ENCODE measurements at places on chromosomes 7 and 10.
A peak's percentile ranks its signal among the peaks of the same experiment; 100 is the strongest.

DNA sequence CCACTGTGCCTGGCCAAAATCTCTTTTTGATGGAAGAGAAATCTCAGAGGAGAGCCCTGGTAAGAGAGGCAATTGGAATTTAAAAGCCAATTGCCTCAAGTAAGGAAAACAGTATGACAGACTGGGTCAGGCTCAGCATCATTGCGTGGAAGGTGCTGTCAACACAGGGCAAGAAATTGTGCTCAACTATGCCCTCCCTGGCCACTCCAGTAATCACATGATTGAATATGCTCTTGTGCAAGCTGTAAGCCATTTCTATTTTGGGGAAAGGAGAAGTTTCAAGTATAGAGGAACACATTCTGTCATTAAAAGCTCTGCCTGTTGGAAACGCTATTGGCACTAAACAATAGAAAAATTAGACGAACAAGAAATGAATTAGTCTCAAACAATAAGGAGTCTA is 1127.7 kb downstream of the REEP3 start:
- no peak for DNase-seq

- no peak for DNase-seq
Measured at GRCh38 chr10:125734823-125735222, 15.3 kb downstream of the EDRF1 start.

- DNase-seq = no peak
Measured at GRCh38 chr7:86949052-86949778, 110.2 kb downstream of the ELAPOR2 start.

GRCh38 chr7:105782391-105783042 is 93.9 kb downstream of the ATXN7L1 start:
- DNase-seq = peak; percentile 85

DNA sequence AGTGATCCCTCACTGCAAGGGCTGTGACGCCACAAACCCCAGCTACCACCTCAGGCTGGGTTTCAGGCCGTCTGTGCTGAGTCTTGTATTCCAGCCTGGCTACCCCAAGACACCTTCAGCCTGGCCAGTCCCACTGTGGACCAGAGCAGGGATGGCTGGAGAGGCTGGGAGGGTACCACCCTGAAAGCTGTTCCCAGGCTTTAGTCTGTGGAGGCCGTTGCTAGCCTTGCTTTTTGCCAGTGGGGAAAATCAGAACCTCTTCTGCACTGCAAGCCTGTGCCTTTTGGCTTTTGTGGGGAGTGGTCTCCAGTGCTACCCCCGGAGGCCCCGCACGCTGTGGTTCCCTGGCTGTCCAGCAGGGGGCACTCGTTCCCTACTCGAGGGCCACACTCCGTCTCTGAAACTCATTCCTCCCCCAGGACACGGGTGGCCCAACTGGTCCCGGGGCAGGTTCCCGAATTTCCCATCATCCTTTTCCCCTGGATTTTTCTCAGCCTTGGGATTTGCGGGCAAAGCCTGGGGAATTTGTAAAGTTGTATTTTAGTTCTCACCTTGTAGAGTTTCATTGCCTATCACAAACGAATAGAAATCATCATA is 128.4 kb upstream of the BTBD16 start:
- no peak for DNase-seq

DNA sequence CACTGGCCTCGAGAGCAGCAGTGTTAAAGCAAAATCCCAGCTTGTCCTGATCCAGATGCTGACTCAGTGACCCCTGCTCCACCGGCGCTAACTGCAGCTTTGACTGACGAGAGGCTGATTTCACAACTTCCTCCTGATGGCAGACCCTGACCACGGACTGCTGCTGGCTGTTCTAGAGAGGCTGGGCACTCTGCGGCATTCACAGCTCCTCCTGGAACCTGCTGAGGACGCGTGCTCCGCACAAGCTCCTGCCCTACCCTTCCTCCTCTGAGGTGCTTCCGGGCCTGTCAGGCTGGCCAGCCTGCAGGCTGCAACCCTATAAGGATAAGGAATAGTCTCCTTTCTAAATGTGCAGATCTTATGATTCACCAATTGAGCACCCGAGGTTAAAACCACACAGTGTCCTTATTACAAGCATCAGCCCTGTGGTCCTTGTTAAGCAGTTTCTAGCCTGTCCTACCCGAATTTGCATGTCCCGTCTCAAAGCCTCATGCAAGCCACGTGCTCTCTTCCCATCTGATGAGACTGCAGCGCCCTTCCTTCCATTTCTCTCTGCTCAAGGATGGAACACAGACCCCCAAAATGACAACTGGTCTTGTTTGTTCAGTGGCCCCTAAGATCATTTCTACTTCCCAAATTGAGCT is 35.5 kb upstream of the NCAPG2 start:
- peak; percentile 79 for DNase-seq

DNA sequence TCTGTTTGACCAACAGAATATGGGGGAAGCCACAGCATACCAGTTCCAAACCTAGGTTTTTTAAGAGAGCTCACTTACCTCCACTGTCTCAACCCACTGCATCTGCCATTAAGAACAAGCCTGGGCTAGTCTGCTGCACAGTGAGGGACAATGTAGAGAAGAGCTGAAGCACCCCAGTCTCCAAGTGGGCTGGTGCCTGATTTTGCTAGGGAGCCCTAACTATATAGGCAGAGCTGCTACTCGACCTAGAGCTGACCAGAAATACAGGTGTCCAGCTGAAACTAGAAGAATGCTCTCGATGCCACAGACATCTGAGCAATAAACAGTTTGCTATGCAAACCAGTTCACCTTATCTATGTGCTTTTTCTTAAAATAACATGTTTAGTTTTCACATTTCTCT is 106.9 kb upstream of the BET1 start:
- DNase-seq = no peak

GRCh38 chr7:105581066-105581811 is at the start of gene EFCAB10:
Gene EFCAB10, minus strand, starts transcription at chr7:105581493. Its CDS starts 30 bp downstream, at chr7:105581463.
- DNase-seq = peak; percentile 47

DNA sequence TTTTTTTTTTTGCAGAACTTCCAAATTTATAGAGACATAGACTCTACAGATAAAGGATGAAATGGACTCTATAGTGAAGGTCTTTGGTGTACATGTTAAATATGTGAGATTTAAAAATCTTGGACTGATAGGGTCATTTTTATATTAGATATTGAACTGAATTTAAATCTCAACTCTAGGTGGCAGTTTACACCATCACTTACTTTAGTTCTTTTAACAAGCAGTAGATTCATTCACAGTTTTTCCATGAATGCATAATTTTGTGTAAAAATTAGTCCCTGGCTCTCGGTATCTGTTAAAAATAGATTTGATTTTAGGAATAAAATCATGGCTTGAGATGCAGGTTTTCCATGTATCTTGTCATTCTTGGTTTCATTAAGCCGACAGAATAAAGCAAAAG is 31.1 kb upstream of the SNX13 start:
- peak; percentile 13 for DNase-seq

DNA sequence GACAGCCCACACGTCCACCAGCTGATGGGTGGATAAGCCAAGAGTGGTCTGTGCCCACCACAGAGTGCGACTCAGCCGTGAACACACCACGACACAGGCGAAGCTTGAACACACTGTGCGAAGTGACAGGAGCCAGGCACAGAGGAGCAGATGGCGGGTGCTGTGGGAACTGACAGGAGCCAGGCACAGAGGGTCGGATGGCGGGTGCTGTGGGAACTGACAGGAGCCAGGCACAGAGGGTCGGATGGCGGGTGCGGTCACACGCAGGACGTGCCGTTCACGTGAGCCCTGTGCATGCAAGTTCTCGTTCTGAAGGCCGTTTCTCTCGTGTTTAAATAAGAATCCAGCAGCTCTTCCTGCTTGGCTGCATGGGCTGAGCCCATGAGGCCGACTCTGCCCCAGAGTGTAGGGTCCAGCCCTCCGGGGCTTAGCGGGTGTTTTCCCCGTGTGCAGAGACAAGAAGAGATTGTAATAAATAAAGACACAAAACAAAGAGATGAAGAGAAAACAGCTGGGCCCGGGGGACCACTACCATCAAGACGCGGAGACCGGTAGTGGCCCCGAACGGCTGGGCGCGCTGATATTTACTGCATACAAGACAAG is 5.9 kb upstream of the ADAP1 start:
- DNase-seq = no peak

GRCh38 chr10:71219918-71220688 is 7.7 kb downstream of the UNC5B start:
- DNase-seq = no peak

GRCh38 chr10:91316486-91316885 is 93.7 kb upstream of the HECTD2 start:
- DNase-seq = no peak

DNA sequence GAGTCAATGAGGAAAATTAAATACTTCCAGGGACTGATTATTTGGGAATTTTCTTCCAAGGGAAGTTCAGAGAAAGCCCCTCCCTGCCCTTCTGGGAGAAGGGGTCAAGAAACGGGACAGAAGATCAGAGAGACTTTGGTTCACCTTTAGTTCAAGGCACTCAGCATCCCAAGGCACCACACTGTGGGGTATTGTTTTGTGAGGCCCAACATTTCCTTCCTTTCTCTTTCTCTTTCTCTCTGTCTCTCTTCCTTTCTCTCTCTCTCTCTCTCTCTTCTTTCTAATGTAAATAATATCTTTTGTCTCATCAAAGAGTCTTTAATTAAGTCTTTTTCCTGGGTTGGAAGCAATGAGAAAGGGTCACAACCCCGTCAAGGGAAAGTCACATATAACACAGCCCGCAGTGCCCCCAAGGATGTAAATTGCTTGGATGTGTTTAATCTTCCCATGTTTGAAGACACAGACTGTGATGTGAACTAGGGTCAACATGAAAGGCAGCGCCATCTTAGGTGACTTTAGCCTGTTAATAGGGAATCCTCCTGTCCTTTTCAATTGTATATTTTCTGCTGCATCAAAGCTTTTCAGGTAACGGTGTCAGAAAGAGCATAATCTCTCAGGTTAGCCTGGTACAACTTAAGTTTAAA is 983.3 kb upstream of the C7orf33 start:
- no peak for DNase-seq

DNA sequence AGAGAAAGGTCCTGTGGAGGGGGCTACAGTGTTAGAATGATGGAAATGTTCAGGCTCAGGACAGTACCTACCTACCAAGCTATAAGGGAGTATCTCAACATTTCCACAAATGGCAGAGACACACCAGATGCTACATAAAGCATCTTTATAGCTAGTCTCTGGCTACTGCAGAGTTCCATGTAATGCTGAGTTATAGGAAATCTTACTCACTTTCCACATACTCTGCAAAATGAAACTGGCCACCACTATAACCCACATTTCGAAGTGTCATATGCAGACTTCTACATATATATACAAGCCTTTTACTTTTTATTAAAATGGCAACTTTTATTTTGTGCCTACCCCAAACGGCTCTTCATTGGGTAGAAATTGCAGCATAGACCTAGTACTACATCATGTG is 85.5 kb downstream of the FAS start:
- no peak for DNase-seq

GRCh38 chr7:29337546-29338116 is 143.1 kb downstream of the CHN2 start:
- peak; percentile 7 for DNase-seq

DNA sequence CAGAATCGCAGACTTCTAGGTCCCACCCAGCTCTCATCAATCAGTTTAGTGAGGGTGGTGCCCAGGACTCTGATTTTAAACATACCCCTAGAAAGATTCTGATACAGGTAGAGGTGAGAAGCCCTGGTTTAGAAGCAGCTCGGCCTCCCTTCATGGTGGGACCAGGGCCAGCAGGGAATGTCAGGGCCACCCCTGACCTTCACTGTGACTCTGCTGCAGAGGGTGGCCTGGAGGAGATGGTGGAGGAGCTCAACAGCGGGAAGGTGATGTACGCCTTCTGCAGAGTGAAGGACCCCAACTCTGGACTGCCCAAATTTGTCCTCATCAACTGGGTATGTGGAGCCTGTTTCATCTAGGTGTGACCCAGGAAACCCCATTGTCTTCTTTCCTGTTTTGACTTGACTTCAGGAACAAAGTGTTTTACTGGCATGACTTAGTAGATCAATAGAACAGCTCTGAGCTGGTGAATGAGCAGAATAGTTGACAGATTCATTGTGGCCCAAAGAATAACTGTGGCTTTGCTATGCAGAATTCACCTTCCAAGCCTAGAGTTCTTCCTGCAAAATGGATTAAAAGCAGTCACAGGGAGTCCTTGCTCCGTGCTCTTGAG is 7.2 kb downstream of the DBNL start:
- no peak for DNase-seq

GRCh38 chr7:74658178-74659004 is 873 bp downstream of the GTF2I start:
- peak; percentile 92 for DNase-seq

DNA sequence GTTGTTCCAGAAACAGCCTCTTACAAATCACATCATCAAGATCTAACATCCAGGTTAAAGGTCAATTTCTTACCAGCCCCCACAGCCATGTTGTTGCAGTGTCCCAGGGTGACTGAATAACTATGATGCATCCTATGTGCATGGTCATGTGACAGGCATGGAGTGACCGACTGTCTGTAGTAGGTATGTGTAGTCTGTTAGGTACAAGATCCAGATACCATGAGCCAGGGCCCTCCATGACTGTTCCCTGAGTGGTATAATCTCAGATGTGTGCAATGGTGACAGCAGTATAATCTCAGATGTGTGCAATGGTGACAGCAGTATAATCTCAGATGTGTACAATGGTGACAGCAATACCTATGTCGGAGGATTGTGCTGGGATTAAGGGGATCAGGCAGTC is 8.8 kb downstream of the CDHR3 start:
- DNase-seq = no peak

DNA sequence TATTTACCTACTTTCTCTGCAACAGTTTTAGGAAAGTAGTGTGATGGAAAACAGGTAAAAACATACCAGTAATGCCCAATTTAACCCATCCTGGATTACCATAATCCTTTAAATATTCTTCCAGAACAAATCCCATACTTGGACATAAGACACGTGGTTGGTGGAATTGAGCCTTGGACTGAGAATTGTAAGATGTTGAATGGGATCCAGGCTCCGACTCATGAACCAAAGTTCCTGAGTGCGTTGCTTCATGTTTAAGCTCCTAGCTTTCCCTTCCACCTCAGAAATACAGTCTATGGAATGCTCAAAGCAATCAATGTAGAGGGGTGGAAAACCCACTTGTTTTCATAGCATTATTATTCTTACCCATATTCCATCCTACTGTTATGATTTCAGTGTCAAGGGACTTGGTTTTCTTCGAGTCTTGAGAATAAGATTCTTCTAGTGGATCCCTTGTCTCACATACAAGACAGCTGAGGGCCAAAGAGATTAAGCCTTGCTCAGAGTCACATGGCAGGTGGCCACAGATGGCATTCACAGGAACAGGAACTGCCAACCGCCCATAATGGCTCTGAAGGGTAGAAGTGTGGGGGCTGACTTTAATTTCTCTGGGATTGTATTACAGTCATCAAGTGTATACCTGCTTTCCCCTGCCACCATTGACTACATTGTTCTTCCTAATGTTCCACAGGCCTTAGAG is 171.2 kb downstream of the GFRA1 start:
- peak; percentile 84 for DNase-seq

- DNase-seq = no peak
Measured at GRCh38 chr10:100114976-100115770, 33.5 kb upstream of the CPN1 start.

GRCh38 chr7:97016381-97017191 is 8.0 kb downstream of the DLX5 start:
- no peak for DNase-seq

DNA sequence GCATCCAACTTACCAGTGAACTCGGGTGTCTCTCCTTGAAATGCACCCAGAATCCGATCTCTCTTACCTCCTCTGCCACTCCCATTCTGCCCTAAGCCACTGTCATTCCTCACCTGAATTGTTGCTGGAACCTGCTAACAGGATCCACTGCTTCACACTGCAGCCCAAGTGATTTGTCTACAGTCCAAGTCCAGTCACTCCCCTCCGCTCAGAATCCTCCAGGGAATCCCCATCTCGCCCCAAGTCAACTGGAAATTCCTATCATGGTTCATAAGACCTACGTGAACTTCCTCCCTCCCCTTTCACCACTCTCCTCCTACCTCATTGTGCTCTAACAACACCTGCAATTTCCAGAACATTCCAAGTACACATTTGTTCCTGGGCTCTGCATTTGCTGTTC is 91.3 kb downstream of the SCRN1 start:
- no peak for DNase-seq

Measured in fibroblast of upper back skin (primary cell).